SK-N-SH (cell line): ENCODE measurements at places on chromosomes 1 and 21. TPM values are rescaled to one million over a fixed set of nuclear protein-coding genes. Genes with fewer than 3 reads are reported as not detected.

LRRC47 gene
- 26.9 and 34.6 TPM in 2 replicates for polyA plus RNA-seq

DNA sequence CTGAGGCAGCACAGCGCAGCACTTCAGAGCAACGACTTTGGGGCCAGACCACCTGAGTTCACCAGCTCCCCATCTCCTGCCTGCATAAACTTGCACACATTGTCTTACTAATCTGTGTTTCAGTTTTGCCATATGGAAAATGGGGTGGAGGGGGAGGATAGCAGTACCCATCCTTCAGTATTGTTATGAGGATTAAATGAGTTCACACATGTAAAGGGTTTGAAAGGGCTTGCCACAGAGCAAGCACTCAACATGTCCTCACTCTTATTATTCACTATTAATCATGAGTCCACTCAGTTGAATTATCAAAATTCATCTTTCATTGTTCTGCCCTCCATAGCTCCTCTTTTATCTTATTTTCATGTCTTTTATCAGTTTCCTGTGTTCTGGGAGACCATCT is 40.1 kb upstream of the BMP8B start:
- H3K27ac ChIP-seq = no peak overlapping the region
- H3K36me3 ChIP-seq = no peaks in the 10 kb centered on the region
- H3K27me3 ChIP-seq = no peaks in the 10 kb centered on the region
- H3K4me1 ChIP-seq = peaks cover 8% of the 10 kb centered on the region; the same call in 1 of the 2 replicates
- H3K4me3 ChIP-seq = no peak overlapping the region

GRCh38 chr1:31751822-31752241 is 12.3 kb downstream of the ADGRB2 start:
- no peaks in the 10 kb centered on the region for H3K27me3 ChIP-seq
- peaks cover 2% of the 10 kb centered on the region; the same call in 1 of the 2 replicates for H3K36me3 ChIP-seq
- no peak overlapping the region for H3K27ac ChIP-seq
- no peak for DNase-seq
- H3K4me1 ChIP-seq = peaks cover 69% of the 10 kb centered on the region; the same call in 1 of the 2 replicates

GRCh38 chr1:80531182-80531581 is 1269.6 kb upstream of the ADGRL2 start:
- no peak overlapping the region for H3K27ac ChIP-seq
- H3K4me1 ChIP-seq = peaks cover 12% of the 10 kb centered on the region; the same call in 1 of the 2 replicates
- no peak for DNase-seq
- H3K4me3 ChIP-seq = no peak overlapping the region

GRCh38 chr1:207954104-207954503 is 43.2 kb upstream of the CD34 start:
- no peaks in the 10 kb centered on the region; the same call in 1 of the 2 replicates for H3K4me1 ChIP-seq
- DNase-seq = no peak
- H3K27me3 ChIP-seq = no peaks in the 10 kb centered on the region; the same call in 1 of the 2 replicates
- H3K27ac ChIP-seq = no peak overlapping the region

PPIH gene
- polyA plus RNA-seq = 89.1 and 104 TPM in 2 replicates

- H3K27me3 ChIP-seq = no peaks in the 10 kb centered on the region
- H3K4me1 ChIP-seq = no peaks in the 10 kb centered on the region; the same call in 1 of the 2 replicates
- no peak for DNase-seq
Observed at GRCh38 chr1:96474985-96475743, 246.4 kb upstream of the PTBP2 start.
